ENCODE measurements at places on chromosomes 16 and 17. TPM values are rescaled to one million over a fixed set of nuclear protein-coding genes. Genes with fewer than 3 reads are reported as not detected.

COX10 gene
- total RNA-seq: 18.8 TPM

CACNG3 gene
- total RNA-seq: not detected

C16orf46 gene
- 0.49 TPM for total RNA-seq

NAGS gene
- total RNA-seq: 9.0 TPM

TPPP3 gene
- 2.9 TPM for total RNA-seq

KRT32 gene
- not detected for total RNA-seq

SPATA22 gene
- 0.38 TPM for total RNA-seq

GSG1L gene
- total RNA-seq: not detected

CCL14 gene
- not detected for total RNA-seq

FOXJ1 gene
- total RNA-seq: 5.8 TPM

KRT20 gene
- under 0.01 TPM for total RNA-seq

OR1F1 gene
- total RNA-seq: not detected

BTBD17 gene
- total RNA-seq: not detected

PPM1E gene
- 0.51 TPM for total RNA-seq

CCL4 gene
- total RNA-seq: not detected

PMP22 gene
- total RNA-seq: 29.9 TPM

RPUSD1 gene
- 34.1 TPM for total RNA-seq

CLEC10A gene
- total RNA-seq: not detected

PLXDC1 gene
- total RNA-seq: 0.38 TPM

CDH5 gene
- total RNA-seq: not detected
